Ascending aorta (tissue), 2 donors: ENCODE measurements at places on chromosomes 2 and 18.

GRCh38 chr2:190126798-190127197 lies 64.3 kb upstream of the MSTN start:
- no peak for DNase-seq

GRCh38 chr2:84858937-84859336 lies 21.9 kb downstream of the TRABD2A start:
- DNase-seq = no peak

GRCh38 chr2:96499061-96499960 lies 5.8 kb downstream of the NEURL3 start:
- no peak for DNase-seq

GRCh38 chr2:201904538-201905420 lies 98.4 kb downstream of the CDK15 start:
- DNase-seq = no peak

DNA sequence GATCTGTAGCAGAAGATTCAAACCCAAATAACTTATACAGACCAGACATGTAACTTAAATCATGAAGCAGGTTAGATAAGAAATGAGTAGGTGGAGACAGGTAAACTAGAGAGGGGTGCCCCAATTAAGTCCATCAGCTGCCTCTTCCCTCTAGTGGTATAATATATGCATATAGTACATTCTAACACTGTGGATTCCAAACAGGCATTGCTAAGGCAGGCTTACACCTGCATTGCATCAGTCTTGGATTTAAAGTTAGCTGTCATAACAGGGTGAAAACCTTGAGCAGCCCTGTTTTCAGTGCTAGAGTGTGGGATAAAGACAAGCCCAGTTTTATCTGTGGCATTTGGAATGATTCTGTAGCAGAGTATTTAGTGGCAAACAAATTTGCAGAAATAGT lies 63.4 kb downstream of the NYAP2 start:
- DNase-seq = no peak

DNA sequence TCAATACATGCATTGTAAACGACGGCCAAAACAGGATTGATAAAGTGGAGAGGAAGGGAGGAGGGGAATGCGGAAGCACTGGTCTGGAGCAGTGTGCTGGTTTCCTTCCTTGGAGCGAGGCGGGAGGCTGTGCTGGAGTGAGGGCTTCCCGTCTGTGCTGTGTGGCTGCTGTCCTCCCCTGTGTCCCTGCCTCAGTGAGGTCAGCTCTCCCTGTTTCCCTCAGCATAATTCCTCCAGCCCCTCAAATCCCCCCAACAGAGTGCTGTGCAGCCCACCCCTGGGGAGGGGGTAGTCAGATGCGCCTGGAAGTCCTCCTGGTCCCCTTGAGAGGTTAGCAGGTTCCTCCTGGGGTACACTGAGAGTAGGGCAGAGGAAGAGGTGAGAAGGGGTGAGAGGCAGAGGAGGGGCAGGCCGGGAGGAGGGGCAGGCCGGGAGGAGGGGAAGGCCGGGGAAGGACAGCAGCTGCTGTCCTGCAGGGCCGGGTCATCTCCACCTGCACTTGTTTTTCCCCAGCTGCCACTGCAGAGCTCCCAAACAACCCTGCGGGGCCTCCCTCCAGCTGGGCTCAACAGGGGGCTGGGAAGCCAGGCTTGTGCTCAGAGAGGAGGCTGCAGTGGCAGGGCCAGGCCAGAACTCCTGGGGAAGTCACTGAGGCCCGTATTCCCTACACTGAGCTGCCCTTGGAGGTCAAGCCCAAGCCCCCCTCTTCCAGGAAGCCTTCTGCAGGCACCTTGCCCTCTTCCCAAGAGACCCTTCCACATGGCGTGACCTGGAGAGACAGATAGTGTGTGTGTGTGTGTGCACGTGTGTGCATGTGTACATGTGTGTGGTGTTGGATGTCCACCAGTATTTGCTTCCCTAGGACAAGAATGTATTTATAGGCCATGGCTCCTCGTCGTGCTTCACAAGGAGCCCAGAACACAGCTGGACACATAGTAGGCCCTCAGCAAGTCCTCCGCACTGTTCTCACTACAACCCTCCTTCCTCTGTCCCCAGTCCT lies 13.2 kb upstream of the ATP6V1B1 start:
- no peak for DNase-seq

DNA sequence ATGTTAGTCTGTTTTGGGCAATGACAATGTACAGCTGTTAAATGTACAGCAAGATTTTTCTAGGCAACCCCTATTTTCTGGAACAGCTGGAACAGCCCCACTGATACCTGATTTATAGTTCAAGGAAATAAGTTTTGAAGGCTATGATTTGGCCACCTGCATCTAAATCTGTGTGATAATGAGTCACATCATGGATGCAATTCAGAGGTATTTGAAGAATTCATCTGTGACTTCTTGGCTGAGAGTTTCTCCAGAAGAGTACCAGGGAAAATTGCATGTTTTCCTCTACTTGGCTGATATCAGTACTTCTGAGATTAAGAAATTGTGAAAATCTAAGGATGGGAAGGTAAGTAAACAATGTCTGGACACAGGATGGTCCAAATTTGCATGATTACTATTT lies 40.7 kb upstream of the NT5C1B start:
- DNase-seq = no peak

GRCh38 chr2:179255129-179255528 lies 9.5 kb downstream of the SESTD1 start:
- DNase-seq = no peak

DNA sequence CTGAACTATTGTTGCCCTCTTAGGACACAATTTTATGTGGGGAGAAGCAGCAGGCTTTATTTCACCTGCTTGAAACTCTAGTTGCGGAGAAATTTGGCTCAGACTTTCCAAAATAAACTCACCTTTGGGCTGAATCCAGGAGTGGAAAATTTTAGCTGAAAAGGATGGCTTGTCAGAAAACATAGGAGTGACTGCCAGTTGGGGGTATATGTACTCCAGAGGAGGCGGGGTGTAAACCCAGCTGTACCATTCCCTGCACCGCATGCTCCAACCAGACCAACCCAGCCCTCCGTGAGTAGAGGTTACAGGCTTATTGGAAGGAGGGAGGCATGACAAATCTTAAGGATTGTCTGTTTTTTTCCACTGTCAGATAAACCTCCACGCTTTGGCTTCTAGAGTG lies 53.8 kb downstream of the PRKCE start:
- no peak for DNase-seq

DNA sequence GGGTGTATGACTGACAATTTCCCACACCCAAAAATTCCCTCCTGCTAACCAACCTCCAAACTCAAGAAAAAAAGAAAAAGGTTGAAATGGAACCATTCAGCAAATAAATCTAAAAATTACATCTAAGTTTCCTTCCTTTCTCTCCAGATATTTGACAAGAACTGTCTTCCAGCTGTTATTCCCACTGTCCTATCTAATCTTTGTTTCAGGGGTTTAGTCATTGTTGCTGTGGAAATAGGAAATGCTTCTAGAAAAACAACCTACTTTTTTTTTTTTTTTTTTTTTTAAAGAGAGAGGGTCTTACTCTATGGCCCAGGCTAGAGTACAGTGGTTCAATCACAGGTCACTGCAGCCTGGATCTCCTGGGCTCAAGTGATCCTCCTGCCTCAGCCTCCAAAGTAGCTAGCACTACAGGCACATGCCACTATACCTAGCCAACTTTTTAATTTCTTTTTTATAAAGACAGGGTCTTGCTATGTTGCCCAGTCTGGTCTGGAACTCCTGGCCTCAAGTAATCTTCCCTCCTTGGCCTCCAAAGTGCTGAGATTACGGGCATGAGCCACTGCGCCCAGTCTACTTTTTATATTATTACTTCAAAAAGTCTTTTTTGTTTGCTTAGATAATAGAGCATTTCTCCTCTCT lies 88.1 kb downstream of the ITSN2 start:
- DNase-seq = no peak

DNA sequence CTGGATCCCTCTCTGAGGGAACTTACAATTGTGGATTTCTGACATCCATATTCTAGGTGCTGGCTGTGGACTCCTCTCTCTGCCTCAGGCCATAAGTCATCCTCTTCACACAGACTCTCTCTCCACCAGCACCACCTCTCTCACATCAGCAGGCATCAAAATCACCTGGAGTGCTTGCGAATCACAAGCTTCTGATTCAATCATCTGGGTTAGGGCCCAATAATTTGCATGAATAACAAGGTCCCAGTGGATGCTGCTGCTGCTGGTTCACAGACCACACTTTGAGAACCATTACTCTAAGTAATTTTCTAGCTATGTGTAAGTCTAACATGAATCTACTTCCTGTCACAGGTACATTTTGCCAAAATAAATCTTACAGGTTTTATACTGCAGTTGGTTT lies 214.9 kb downstream of the DSEL start:
- no peak for DNase-seq

DNA sequence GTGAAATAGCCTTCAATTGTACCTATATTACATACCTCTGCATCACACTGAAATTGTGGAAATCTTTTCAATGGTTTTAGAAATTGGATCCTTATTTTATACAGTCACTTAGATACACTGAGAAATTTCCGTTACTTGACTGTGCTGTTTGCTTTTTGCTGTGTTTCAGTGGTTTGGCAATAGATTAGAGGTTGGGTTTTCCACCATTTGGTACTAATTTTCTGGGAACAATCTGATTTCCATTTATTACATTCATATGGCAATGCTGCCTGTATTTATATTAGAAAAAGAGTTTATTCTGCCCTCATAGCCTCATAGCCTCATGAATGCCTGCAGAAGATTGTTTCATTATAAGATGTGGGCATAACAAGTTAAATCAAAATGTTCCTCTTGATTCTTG lies 285.0 kb downstream of the GULP1 start:
- DNase-seq = no peak

- no peak for DNase-seq
These were observed 32.1 kb upstream of the MFSD6 start for GRCh38 chr2:190376083-190376482.

- no peak for DNase-seq
These were observed 9.2 kb downstream of the HTRA2 start for GRCh38 chr2:74538881-74539339.

DNA sequence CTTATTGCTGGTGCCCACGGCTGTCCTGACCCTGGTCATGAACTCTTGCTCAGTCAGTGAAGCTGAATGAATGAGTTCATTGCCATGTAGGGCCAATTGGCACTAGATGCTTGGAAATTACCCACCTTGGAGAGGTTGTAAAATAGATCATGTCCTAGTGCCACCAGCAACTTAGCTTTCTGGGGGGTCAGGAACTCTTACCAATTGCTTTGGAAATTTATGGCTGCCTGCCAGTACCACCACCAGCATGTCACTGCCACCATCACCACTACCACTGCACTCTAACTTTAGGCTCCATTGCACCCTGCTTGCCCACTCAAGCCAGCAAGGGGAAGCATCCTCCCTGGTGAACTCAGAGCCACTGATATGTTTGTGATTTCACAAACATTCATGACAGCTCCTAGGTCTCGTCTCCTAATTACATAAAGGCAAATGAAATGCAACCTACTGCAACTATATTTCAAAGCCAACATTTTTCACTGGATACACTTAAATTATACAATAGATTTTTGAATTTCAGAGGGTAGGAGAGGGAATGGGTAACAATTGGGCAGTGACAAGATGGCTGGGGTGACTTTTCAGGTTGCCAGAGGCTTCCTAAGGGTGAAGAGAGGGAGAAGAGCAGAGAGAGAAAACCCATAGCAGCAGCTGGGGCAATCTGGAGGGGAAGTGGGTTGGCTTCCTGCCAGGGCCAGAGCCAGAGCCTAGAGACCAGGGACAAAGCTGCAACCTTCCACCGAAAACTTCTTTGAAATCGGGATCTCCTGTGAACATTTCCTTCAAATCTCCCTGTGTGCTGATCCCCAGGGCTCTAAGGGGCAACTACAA lies 3.5 kb upstream of the EMILIN1 start:
- DNase-seq = no peak

GRCh38 chr2:37529830-37530415 lies 141.5 kb downstream of the CDC42EP3 start:
- DNase-seq = no peak

DNA sequence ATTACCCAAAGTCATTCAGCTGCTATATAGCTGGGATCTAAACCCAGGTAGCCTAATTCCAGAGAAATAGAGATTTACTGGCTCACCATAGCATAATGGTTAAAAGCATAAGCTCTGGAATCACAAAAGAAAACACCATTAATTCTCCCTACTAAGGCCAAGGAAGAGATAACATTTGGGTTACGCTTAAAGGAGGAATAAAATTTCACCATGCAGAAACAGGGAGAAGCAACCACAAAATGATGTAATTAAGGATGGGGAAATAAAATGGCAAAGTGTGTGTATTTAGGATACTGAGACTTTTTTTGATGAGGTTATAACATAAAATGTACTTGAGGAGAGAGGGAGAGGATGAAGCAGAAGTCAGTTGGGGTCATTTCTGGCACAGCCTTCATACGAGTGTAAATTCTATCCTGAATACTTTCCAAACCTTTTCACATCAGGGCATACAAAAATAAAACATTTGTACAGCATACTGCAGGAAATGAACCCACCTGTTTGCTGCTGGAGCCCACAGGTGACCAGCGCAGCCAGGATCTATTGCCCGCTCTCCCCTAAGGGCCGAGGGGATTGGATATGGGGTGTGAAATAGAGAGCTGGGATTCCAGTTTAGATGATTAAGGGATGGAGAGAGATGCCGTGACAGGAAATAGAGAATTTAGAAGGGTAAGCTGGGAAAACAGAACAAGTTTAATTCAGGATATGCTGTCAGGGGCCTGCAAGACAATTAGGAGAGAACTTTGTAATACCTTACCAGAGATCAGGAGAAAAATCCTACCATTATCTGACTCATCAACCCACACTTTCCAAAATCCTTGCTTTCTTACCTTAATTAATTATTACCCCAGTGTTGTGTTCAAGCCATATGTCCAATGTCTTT lies 43.8 kb upstream of the SERTAD2 start:
- no peak for DNase-seq

DNA sequence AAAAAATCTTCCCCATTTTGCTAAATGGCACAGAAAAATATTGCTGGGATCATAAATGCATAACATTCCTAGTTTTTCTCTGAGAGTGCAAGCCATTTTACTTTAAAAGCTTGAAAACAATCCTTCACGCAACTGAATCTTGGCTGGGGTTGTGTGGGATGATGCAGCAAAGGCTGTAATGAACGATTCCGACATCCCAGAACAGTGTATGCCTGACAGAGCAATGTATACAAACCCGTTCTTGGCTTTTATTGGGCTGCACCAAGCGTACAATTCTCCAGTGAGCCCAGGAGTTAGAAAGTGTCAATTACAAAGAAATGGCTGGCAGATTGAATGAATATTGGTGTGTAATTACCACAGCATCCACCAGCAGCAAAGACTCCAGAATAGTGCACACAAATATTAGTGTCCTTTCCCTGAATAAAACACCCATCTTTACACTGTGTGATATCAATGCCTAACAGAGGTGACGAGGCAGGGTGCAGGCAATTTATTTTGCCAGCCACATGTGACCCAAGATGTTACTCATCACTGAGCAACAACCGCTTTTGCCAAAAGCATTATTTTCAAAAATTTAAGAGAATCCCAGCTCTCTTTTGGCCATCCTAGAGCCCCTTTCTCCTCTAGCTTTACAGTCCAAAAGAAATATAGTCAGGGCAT lies 578.6 kb upstream of the CHAC2 start:
- no peak for DNase-seq

GRCh38 chr2:40097691-40098385 lies 318.8 kb upstream of the THUMPD2 start:
- no peak for DNase-seq
